ENCODE measurements at places on chromosomes 1 and 21.

DNA sequence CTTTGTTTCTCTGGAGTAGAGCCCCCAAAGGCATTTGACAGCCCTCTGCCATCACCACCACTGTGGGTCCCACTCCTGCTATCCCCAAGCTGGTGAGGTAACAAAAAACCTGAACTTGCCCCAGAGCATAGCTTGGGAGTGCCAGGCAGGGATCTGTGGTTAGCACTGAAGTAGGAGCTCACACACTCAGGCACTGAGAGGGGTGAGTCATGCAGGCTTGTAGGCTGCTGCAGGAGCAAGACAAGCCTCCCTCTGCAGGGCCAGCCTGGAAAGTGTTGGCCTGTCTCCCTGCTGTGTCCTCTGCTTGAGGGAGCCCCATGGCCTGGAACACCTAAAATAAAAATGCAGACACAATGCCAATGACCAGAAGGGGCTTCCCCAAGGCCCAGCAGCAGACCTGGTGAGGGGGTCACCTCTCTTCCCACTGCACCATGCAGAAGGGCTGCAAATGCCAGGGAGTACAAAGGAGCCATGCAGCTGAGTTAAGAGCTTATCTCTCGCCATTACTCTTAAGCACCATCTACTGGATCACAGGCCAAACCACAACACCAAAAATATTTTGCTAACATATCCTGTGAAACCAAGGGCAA lies 108.9 kb upstream of the POGK start:
- no peak for DNase-seq

- no peak for DNase-seq
Measured at GRCh38 chr1:27455139-27455811, 34.7 kb downstream of the WASF2 start.

DNA sequence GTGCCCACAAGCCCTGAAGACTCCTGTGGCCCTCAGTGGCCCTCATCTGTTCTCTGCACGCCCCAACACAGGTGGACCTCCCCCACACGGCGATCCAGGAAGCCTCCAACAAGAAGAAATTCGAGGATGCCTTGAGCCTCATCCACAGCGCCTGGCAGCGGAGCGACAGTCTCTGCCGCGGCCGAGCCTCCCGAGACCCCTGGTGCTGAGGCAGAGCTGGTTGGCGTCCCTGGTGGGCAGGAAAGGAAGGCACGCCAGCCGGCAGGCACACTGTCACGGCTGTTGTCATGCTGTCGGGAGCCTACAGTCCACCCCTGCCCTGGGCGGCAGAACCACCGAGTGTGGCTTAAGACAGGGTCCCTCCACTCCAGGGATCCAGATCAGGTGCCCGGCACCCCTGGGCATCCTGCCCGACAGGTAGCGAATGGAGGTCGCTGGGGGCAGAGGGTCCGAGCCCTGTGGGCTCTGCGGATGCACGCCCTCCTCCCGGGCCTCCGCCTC lies 2.3 kb upstream of the SLC25A34 start:
- no peak for DNase-seq

DNA sequence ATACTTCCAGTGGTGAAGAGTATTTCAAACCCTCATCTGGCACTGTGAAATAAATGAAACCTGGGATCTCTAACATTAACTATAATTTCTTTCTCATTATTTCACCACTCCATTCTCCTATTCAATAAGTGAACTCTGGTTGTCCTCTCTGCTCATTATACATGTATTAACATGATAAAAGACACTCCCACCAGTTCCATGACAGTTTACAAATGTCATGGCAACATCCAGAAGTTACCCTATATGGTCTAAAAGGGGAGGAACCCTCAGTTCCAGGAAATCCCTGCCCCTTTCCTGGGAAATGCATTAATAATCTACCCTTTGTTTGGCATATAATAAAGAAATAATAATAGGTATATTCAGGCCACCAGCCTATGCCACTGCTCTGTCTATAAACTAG lies 62.7 kb upstream of the BRINP3 start:
- no peak for DNase-seq

GRCh38 chr1:191240925-191241324 lies 763.3 kb upstream of the BRINP3 start:
- DNase-seq = no peak

DNA sequence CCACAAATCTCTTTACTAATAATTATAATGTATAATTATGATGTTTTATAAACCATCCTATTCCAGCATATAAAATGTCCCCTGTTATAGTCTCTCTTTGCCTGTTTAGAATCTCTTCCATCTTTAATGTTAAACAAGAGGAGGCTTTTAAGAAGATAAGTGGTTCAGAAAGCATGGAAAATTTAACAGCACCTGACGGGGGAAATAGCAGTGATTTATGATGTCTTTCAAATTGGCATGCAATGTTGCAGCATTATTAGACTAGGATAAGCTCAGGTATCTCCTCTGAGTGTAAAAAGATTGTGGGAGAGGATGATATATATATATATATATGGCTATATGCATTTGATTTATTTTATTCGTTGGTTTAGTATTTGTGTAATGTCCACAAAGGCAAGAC lies 24.4 kb downstream of the GIPC2 start:
- no peak for DNase-seq

- DNase-seq = no peak
Measured at GRCh38 chr1:69920426-69920825, 285.0 kb downstream of the LRRC40 start.
